ENCODE measurements at places on chromosomes 2 and 18.

GRCh38 chr2:234363647-234364294 lies 133.1 kb downstream of the ARL4C start:
- no peak for DNase-seq

GRCh38 chr2:39730685-39731302 lies 48.3 kb downstream of the THUMPD2 start:
- no peak for DNase-seq

GRCh38 chr18:29556070-29556469 lies 1379.1 kb upstream of the CDH2 start:
- no peak for DNase-seq

DNA sequence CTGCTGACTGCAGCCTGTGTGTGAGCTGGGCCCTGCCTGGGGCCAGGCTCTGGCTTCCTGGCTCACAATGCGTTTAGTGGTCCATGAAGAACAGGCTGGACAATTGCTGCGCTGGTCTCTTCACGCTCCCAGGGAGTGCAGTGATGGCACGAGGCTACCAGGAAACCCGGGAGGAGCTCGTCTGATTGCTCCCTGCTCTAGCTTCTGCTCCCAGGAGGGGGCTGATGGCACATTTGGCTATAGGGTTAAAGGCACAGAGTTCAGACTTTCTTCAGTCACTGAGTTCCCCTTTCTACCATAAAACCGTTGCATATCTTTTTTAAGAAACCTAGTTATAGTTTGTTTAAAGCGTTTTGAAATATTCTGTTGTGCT lies 60.1 kb downstream of the KCNF1 start:
- DNase-seq = no peak

DNA sequence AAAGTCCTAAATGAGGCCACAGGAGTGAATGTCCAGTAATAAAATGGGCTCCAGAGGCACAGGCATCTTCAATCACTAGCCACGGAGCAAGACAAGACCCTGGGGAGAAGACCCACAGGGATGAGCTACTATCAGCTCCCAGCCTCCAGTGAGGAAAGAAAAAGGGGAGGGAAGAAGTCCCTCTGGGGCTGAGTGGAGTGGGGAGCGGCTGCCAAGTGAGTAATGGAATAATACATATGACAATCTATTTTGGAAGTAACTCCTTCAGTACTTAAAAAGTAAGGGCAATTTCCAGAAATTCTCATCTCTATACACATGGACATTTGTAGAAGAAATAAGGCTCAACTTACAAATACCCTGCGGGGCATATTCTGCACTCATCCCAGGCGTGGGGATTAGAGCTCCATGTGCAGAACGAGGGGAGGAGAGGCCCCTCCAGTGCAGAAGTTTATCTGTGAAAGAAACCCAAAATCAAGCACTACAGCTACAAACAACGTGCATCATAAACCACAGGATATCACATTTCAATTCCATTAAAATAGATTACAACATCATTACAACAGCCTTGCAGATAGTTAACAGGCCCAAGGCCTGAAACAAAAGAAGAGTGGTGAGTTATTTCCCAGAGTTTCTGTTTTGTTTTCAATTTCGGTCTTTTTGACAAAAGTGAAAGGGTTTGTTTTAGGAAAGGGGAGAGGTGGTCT lies 84.9 kb downstream of the BCL11A start:
- DNase-seq = no peak

GRCh38 chr18:62264984-62265383 lies 60.1 kb upstream of the TNFRSF11A start:
- DNase-seq = no peak

GRCh38 chr2:181157326-181157725 lies 176.9 kb downstream of the UBE2E3 start:
- no peak for DNase-seq

DNA sequence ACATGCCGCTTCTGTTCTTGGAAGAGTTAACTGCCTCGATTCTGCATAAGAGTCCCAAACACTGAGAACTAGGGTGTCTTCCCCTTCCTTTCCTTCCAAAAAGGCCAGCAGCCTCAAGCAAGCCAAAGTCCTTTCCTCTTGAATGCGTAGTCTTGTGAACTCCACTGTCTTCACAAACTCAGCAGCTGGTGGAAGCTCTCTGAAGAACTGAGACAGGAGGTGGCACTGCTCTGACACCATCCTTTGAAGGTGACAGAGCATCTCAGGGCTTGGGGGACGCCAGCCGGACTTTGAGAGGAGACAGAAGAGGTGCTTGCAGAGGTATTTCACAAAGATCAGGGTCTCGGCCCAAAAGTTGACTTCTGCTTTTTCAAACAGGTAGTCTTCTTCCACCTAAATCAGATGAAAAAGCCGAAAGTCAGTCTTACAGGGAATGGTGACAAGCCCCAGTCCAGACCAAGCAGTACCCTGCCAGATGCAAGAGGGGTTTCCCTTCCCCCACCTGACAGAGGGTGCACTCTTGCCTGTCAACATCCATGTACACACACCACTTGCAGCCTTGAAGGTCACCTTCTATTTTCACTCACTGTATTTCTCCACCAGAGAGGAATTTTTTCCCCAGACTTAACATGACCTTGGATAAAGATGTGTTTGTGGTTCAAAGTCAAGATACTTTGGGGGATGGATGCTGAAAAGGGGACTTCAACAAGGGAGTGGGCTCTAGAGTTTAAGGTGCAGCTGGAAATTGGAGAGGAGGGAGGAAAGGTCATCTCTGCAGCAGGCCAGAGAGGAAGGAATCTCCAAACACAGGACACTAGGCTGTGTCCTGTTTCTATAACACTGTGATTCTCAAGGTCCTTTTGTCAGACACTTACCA lies 4.8 kb upstream of the ZFP36L2 start:
- no peak for DNase-seq

GRCh38 chr18:67134911-67135310 lies 381.6 kb downstream of the DSEL start:
- DNase-seq = no peak

- no peak for DNase-seq
Measured at GRCh38 chr2:17822445-17823117, 6.3 kb downstream of the MSGN1 start.

DNA sequence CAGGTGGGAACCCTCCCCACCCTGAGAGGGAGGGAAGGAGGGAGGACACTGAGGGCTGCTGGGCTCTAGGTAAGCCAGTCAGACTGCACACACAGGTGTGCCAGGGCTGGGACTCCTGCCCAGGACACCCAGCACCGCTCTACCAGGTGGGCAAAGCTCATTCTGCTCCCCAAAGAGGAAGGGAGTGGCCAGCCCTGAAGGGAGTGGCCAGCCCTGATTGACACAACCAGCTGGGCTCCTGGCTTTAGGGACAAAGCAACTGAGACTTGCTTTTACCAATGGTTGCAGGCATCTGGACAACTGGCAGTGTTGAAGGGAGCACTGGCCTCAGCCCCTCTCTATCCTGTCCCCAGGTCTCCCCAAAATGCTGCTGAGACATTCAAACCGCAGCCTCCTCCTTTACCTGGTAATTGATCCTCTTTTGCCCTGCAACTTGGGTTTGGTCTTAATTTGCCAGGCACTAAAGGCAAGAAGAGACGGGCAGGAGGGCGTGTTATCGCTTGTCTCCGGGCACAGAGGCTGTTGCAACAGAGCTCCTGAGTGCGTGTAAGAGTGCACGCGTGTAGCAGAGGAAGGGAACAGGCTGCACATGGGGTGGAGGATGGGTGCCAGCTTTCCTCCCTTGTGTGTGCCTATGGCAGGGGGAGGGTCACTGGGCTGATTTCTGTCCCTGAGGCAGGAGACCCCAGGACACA lies 14.5 kb upstream of the FOSL2 start:
- DNase-seq = no peak

DNA sequence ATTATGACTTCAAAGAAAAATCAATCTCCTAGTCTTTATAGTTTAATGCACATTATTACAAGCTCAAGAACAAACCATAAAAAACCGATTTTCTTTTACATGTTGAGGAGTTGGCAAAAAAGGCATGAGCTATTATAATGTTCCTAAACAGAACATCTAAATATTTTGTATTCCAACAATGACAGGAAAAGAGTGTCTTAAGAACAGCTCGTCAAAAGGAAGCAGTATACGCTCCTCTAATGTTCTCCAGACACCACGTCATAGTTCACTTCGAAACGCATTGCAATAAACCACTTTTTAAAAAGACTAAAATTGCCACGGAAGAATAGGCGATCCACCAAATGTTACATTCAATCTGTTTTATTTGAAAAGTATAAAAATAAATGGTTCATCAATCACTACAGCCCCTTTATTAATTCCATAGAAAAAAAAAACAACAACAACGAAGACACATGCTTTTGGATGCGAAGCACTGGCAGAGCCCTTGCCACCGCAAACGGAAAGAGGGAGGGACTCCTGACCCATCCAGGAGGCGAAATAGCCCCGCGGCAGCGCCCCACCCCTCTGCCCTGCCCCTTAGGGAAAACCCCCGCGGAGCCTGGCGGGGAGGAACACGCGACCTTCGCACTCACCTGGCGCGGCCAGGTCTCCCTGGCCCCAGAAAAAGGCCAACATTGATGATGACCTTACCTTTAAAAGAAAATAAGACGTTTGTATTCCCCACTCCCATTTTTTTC lies 45.8 kb downstream of the MBP start:
- DNase-seq = no peak

GRCh38 chr18:54777118-54777791 lies 51.0 kb upstream of the RAB27B start:
- no peak for DNase-seq

- DNase-seq = no peak
Measured at GRCh38 chr2:69685321-69686048, 41.9 kb upstream of the AAK1 start.

All from effector memory CD4-positive, alpha-beta T cell (primary cell).